Hippocampal formation (tissue), 2 donors: ENCODE measurements at places on chromosomes 11 and 22.
A peak's percentile ranks its signal among the peaks of the same experiment; 100 is the strongest.

GRCh38 chr11:99343117-99343516, 322.4 kb downstream of the CNTN5 start:
- DNase-seq: no peak

- DNase-seq: no peak
Measured at GRCh38 chr11:112805658-112806057, 155.6 kb upstream of the NCAM1 start.

DNA sequence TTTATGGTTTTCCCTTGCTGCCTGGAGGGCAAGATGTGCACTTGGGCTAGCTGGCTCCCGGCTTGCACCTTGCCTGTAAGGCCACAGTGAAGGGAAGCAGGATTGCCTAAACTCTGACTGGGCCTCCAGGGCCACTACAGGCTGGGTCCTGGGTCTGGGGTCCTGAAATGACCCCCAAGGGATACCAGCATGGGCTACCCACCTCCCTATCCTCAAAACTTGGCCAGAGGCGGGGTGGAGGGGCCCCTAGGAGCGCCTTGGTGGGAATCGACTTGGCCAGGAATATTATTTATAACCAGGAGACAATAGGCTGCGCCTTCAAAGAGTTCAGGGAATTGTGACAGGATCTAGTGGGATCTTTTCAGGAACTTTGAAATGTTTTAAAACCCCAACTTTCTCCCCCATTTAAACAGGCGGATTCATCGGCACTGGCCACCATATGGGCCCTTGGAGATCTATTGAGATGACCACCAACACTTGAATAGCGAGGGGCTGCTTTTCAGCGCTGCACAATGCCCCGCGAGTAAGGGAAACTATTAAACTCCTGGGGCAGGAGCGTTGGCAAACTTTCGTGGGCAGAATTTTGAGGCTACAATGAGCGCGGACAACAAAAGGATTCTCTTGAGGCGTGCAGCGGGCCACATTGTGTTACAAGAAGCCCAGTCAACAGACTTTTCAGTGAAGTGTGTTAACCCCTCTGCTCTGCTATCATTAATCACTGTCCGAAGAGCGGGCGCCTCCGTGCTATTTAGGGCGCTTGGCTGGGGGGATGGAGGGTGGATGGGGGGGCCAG, 15.2 kb downstream of the PAX6 start:
- no peak for DNase-seq

DNA sequence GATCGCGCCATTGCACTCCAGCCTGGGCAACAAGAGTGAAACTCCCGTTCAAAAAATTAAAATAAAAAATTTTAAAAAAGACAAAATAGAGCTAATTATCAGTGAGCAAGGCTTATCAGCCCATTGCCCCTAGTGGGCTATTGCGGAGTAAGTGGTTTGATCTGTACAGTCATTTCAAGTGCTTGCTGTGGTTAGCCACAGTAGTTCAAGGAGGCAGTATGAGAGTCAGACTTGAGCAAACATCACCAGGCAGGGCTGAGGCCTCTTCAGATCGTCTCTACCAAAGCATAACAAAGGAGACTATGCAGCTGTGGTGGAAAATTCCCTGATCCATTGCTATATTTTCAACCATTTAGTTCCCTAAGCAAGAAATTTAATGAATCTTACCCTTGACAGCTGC, 4.3 kb upstream of the SBF2 start:
- no peak for DNase-seq

DNA sequence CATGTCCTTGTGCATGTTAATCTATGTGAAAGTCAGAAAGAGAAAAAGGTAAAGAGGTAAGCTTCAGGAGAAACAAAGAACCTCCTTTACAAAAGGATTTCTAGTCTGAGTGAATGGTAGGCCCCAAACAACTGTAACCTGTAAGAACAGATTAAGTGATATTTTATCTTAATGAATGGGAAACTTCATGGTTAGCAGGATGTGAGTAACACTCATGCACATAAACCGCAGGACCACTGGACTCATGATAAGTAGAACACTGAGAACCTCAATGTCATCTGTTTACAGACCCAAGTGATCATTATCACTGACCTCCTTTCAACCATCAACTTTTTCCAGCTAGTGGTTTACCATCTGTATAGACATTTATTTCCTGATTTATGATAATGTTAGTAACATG, 19.9 kb downstream of the OR8G5 start:
- DNase-seq: no peak

GRCh38 chr11:33307984-33308383, 50.8 kb downstream of the HIPK3 start:
- no peak for DNase-seq

DNA sequence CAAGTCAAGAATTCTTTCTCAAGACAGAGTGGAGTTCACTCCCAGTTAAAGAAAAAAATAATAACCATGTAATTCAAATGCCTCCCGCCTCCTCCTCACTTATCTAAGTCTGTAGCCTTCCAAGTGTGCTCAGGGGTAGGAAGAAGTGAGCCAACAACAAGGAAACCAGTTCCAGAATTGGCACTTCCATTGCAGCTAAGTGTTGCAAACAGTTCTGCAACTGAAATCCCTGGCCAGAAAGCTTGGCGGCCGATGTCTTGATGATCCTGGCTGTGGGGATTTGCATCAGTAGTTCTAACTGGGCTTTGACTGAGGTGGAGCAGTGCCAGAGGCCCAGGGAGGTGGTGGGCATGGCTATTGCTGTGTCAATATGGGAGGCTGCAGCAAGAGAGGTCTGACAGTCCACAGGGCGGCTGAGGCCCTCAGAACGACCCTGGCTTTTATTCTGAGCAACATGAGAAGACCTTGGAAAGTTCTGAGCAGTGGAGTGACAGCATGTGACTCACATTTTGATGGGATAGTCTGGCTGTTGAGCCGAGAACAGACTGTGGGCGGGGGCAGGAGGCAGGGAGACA, 19.2 kb downstream of the DHCR7 start:
- no peak for DNase-seq

DNA sequence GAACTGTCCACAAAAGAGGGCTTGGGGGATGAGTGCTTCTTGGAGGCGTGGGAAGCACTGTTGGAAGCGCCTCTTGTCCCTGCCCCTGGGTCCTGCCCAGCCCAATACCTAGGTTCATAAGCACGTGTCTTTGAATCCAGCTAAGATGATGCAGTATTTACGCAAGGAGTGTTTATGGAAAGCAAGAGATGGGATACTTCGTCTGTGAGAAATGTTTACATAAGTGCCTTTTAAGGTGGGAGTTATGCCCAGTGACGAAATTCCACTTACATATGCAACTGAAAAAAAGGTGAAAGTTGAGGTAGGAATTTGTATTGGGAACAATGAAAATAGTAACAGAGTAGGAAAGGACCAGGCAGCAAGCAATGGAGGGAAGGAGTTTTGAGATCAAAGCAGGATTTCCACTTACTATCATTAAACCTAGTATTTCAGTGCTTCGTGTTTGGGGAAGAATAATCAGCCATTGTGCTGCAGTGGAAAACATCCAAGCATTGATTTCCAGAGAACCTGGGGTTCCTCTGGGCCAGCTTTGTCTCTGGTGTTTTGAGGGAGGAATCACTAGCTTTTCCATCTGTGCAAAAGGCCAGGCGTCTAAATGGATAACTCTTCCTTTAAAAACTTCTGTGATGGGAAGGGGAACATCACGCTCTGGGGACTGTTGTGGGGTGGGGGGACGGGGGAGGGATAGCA, 115.3 kb upstream of the TTC12 start:
- DNase-seq: peak; percentile 45

GRCh38 chr11:68213135-68213515, at the start of gene KMT5B:
Gene KMT5B (minus strand): TSS chr11:68213296. CDS start chr11:68190076, 23,220 bp downstream.
- DNase-seq: no peak

DNA sequence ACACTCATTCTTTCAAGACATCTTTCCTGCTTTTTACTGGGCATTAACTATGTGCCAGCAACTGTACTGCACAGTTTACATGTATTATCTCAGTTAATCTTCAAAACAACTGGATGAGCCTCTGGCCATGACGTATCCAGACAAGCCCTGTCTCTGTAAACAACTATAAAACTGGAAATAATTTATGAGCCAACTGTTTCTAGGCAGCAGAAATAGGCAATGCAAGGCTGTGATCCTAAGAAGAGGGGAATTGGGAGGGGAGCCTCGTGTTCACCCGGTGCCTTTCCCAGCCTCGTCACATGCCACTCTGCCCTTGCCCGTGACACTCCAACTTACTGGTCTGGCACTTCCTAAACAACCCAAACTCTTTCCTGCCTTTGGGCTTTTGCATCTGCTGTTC, 82.8 kb downstream of the FBXO7 start:
- DNase-seq: no peak

- no peak for DNase-seq
Measured at GRCh38 chr11:2789791-2790567, 90.2 kb upstream of the KCNQ1OT1 start.

DNA sequence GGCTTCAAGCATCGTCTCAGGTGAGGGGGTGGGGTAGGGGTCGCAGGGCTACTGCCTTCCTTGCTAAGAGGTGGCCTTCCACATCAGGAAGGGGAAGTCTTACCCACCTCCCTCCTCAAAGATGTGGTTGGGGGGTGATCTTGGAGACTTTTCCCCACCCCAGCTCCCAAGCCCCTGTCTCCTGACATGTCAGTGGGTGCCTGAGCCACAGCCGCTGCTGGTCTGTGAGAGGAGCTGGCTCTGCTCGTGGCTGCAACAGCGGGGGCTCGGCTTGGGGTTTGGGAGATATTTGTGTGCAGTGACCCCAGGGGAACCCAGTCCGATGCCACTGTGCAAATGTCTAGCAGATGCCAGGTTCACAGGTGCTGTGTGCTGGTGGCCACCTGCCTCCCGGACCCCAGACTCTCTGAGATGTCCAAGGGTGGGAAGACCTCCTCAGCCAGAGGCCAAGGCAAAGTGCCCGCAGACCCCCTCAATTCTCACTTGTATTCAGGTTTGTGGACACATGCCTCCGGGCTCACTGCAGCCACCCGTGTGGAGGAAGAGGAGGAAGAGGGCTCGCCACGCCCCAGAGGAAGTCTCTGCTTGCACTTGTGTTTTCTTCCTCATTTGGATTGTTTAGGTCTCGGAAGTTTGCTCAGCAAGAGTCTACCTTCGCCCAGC, 1.9 kb downstream of the KCNQ1 start:
- no peak for DNase-seq

GRCh38 chr11:100512475-100512874, 174.6 kb upstream of the ARHGAP42 start:
- DNase-seq: no peak

- no peak for DNase-seq
Measured at GRCh38 chr11:128018692-128019091, 568.7 kb downstream of the ETS1 start.

DNA sequence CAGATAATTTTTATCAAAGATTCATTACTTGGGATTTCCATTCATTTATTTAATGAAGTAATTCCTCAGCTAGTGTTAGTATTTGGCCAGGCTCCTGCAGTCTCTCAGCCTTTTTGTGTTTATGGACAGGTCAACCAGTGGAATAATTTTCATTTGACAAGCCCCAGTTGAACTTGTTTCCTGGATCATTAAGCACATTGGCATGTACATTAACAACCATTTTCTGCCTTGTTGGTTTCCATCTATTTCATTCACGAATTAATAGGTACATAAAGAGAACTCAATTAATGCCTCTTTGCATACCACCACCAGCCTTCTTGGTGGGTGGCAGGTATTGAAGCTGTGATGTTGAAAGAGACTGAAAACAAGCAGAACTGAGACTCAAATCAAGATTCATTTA, 745.2 kb downstream of the KCNA4 start:
- no peak for DNase-seq

GRCh38 chr11:2460540-2461252, 15.9 kb downstream of the KCNQ1 start:
- DNase-seq: no peak

DNA sequence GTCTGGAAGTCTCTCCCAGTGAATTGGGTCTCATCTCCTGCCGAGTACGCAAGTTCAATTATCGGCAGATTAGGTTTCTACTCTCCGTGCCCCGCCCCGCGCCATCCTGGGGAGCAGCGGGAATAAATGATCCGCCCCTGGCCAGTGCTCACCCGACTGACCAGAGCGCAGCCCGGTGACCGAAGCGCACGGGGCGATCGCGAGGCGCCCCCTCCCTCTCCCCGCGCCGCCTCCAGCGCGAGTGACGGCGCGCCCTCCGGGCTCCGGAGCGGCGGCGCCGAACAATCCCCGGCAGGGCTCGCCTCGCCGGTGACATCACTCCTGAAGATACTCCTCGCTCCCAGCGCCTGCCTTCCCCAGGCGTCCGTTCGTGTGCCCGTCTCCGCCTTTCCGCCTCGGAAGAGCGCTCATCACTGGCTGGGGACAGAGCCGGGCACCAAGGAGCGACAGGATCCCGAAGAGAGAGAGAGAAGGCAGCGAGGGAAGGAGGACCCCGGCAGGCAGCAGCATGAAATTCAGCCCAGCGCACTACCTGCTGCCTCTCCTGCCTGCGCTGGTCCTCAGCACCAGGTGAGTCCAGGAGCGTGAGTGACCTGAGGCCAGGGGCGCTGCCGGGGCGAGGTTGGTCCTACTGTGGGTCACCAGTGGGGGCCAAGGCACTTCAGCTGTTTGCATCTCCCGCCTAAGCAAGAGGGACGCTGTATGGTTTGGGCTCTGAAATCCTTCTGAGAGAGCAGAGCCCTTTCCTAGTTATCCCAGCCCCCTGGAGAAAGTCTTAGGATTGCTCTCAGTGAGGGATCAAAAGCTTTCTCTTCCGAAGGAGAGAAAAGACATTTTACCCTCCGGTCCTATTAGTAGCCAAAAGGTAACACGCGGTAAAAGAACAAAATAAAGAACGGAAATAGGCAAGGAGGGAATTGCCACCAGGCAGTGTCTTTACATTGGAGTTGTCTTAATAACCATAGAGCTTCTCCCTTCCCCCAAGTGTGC, at the start of gene LUZP2:
Gene LUZP2, plus strand, starts transcription at position 318 of the 990 bp plus-strand sequence.
- DNase-seq: peak; percentile 11

DNA sequence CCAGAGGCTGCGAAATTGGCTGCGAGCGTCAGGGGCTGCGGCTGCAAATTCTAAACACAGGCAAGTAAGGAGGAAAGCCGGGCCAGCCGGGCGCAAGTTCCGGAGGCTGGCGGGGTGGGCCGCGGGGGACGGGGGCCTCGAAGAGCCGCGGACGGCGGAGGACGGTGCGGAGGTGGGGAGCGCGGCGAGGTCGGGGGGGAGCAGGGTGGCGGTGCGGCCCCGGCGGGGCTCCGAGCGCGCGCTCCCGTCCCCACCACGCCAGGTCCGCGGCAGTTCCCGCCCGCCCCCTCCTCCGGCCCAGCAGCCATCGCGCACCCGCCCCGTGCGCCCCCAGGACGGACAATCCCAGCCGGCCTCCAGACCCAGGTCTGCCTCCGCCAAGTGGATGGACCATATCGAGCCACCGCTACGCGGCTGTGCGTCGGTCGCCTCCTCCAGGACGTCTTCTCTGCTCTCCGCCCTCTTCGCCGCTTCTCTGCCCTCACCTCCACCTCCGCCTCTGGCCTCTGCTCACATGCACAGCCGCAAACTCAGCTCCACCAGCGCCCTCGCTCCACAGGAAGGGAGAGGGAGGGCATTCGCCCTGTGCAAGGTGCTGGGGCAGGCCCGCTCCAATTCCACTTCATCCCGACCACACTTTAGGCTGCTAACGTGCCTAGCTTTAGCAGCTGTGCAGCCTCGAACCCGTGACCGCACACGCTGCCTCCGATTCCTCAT, 7.2 kb downstream of the ELFN2 start:
- no peak for DNase-seq

- no peak for DNase-seq
Measured at GRCh38 chr11:117199053-117199915, at the start of gene TAGLN. Gene TAGLN (plus strand): TSS chr11:117199370. CDS start chr11:117203014, 3,644 bp downstream.

DNA sequence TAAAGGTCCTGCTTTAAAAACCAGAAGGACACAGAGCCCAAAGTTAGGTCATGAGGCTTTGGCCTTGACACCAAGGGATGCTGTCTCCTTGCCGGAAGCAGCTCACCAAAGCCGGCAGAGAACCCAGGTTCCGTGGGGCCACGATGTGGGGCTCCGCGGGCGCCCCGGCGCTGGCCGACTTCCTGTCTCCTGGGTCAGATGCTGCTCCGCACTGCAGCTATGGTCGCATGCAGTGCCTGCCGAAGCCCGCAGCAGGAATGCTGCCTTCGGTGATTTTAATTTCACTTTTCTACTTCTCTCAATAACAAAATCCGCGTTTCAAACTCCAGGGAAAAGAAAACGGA, 454 bp upstream of the OTUB1 start:
- DNase-seq: peak; percentile 42
